Activated CD8-positive, alpha-beta memory T cell treated with anti-CD3 and anti-CD28 coated beads for 1 hour (primary cell): ENCODE measurements at places on chromosomes 5 and 9.

DNA sequence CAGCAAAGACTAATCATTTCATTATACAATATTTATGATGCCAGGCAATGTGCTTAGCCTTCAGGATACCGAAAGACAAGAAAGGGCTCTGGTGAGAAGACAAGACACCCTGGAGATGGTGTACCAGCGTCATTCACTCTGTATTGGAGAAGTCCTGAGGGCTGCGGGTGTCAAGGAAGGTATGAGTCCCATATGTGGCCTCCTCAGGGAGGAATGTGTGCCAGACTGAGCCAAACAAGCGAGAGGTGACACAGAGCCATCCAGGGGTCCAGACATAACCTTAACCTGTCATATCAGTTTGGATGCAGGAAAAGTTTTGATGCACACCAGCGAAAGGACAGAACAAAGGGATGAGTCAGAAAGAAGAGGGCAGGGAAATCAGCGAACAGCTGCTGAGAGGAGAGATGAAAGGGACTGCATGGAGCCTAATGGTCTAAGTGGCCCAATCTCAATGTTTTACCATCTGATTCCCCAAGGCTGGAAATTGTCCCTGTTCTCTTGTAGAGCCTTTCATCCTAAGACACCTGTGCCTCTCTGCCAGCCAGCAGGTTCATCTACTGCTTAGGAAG lies 38.9 kb downstream of the ADRA1B start:
- no peak for DNase-seq

DNA sequence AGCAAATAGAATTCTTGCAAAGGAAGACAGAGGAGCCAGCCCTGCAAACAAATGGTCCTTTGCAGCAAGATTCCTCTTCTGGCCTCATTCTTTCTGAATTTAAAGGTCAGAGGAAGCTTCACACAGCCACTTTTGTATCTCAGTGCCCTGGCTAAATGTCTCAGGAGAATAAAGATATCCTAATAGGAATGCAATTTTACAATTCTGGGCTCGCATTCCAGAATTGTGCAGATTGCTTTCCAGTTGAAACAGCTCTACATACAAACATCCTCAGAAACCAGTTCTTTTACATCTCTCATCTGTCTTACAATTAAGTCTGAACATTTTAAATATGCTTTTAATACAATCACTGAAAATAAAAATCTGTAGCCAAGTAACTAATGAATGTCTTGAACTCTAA lies 14.6 kb upstream of the ACOT12 start:
- no peak for DNase-seq

DNA sequence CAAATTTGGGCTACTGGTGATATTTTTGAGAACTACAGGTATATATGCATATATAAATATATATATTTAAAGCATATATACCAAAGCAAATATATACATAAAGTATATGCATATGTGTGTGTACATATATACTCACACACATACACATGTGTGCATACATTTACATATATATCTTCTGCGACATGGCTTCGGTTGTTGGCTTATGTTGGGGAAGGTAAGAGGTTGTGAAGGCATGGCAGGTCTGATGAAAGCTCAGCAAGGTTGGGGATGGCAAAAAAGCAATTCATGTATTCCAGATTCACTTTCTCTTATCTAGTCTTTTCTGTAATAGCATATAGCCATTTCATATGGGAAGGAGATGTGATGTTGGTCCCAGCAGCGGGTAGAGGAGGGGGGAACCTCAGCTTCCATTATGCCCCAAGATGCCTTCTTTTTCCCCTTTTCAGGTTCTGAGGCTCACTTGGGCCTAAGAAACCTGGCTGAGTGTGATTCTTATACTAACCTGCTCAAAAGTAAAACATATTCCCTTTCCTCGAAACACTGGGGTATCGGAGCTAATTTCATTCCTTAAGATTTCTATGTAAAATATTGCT lies 201.7 kb downstream of the MEF2C start:
- no peak for DNase-seq

- DNase-seq: no peak
Measured at GRCh38 chr5:1464096-1464446, 18.8 kb upstream of the SLC6A3 start.

- no peak for DNase-seq
Measured at GRCh38 chr5:173781432-173781815, 106.7 kb upstream of the CPEB4 start.
